Fibroblast of gingiva (primary cell): ENCODE measurements at places on chromosomes 16 and 17.

GRCh38 chr16:51388516-51388951 is 237.5 kb upstream of the SALL1 start:
- DNase-seq = peak; percentile 4

- DNase-seq = no peak
Observed at GRCh38 chr16:12268606-12269005, 292.1 kb downstream of the SNX29 start.

DNA sequence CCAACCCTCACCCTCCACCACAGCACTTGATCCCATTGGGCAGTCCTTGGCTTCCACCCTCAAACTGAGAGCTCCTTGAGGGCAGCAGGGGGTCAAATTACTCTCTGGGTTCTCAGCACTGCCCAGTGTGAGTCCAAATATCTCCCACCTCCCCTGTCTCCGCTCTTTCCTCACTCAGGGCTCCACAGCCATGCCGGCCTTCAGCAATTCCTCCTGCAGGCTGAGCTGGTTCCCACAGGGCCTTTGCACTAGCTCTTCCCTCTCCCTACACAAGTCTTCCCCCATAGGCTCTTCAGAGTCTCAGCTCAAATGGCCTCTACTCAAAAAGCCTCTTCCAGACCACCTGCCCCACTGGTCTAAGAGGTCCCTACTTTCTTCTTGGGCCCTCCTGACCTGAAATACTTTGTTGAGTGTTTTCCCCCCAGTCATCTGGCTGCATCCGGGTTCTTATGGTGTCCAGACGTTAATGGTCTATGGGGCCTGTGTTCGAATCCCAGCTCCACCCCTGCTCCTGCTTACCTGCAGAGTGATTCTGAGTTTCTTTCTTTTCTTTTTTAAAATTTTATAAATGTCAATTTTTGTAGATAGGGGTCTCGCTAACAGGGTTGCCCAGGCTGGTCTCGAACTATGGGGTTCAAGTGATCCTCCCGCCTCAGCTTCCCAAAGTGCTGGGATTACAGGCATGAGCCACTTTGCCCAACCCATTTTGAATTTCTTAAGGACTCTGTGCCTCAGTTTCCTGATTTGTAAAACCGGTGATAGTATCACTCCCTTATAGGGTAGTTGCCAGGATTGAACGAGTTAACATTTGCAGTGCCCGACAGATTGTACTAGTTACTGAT is 973 bp upstream of the IL4R start:
- DNase-seq = no peak

GRCh38 chr16:17784073-17784472 is 313.3 kb upstream of the XYLT1 start:
- DNase-seq = no peak

- DNase-seq = peak; percentile 28
Observed at GRCh38 chr16:67207249-67208091, 8.5 kb downstream of the ELMO3 start.

DNA sequence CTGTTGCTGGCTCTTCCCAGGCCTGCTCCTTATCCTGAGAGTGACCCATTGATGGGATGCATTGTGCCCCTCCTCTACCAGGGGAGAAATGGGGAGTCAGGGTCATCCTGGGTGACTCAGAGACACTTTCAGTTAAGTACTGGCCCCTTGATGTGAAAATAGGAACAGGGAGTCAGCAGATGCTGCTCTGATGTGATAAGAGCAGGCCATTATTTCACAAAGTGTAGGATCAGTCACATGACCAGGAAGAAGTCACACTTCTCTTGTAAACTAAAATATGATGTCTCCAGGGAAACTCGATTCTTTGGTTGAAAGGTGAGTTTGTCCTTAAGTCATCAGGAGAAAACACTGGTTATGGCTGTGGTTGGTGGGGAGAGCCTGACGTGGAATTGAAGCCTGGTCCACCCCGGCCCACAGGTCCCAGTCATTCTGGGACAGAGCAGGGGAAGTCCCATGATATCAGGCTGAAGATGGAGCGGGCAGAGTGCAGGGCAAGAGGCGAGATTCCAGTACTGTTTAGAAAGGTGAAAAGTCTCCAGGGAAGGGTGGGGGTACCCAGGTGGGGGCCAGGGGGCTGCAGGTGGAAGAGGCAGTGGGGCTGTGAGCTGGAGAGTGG is 88.6 kb upstream of the NLRP1 start:
- DNase-seq = no peak

- DNase-seq = no peak
Observed at GRCh38 chr16:58094026-58094425, 35.2 kb downstream of the CFAP20 start.

DNA sequence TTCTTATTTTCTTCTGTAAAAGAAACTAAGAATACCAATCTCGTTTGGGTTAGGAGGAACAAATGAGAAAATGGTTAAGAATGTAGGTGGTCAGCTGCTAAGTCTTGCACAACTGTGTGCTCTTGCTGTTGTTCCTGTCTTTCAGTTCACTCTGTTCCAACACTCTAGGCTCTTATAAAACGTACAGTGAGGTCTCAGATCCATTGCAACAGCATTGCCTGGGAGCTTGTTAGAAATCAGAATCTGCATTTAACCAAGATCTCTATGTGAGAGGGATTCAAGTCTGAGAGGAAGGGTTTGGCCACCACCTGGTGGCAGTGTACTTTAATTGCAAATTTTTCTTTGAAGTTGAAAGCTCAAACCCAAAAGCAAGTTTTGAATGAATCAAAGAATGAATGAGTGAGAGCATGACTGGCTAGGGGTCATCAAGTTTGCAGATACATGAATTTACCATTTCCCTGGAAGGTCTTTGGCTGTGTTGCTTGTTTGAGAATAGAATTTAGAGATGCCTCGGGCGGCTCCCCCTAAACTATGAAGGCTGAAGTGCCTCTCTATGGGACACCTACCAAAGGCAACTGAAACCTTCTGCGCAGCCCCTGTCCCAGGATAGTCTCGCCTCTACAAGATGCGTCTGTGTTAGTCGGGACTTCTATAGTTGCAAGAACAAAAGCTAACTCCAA is 2.5 kb downstream of the ALOX15B start:
- DNase-seq = peak; percentile 83

DNA sequence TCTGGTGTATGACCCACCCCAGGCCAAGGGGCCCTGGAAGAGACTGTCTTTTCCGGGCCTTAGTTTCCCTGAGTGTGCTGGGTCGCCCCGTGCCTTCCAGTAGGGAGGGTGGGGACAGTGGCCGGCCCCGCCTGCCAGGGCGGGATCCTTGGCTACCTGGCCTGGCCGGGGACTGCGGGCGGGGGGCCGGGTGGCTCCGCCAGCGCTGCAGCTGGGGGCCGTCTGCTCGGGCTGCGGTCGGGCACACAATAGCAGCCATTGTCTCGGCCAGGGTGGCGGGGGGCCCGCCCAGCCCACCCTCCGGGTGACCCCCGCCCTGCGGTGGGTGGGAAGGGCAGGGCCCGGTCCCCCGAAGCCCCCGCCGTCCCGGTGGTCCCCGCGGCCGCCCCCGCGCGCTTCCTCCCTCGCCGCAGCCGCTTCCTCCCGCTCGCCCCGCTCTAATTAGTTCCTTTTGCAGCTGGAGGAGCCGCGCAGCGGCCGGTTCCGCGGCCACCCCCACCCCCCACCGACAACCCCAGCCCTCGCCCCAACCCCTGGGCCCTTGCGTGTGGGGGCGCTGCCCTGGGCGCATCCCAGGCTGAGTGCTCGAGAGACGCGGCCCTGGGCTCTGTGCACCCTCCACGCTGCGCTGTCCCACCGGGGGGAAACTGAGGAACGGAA is 11.6 kb downstream of the GLIS2 start:
- no peak for DNase-seq

DNA sequence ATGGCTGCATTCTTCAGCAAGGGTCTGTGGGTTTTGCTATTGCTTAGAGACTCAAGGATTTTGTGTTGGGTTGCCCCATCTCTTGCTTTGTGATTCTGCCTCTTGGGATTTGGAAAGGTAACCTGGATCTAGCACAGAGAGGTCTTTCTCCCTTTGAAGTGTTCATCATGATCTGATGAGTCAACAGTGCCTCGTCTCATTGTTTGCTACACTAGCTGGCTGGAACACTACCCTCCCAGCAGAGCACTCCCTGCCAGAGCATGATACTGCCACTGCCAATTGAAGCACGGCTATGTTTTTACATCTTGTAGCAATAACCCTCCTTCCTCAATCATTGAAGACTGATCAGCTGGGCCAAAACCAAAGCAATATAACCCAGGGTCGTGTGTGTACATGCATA is 361.0 kb downstream of the CDH13 start:
- DNase-seq = no peak

DNA sequence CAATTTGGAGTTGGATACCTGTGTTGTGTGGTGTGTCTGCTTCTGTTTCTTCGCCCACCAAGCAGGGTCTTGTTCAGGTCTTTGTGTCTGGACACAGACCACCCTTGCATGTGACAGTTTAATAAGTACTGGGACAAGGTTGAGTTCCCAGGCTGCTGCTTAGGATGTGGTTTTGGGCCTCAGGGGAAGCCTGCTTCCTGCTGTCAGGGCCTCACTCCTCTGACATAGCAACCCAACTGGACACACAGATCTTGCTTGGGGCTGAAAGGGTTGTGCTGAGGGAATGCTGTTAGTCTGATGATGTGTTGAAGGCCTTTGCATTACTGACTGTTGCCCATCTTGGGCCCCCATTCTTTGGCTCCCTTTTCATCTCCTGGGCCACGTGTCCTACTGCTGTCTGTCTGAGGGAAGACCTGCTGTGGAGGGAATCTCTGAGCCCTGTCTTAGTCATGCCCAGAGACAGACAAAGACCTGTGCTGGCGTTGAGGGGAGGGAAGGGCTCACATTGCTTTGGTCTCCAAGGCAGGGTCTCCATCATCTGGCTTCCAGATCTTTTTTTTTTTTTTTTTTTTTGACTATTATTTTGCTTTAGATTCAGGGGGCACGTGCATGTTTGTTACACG is 4.7 kb upstream of the TGFB1I1 start:
- no peak for DNase-seq

- DNase-seq = no peak
Observed at GRCh38 chr17:56740481-56740880, 93.2 kb downstream of the C17orf67 start.

DNA sequence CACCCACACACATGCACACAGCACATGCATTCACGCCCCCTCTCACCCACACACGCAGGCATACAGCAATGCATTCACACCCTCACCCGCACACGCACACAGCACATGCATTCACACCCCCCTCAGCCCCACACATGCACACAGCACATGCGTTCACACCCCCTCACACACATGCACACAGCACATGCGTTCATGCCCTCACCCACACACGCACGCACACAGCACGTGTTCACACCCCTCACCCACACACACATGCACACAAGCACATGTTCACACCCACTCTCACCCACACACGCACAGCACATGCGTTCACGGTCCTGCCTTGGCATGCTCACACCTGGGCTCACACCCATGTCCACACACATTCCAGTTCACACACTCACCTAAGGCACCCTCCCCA is 64.2 kb downstream of the ENGASE start:
- no peak for DNase-seq

GRCh38 chr16:75267631-75268264 is 16.3 kb upstream of the BCAR1 start:
- no peak for DNase-seq

GRCh38 chr16:1135459-1135825 is 17.5 kb upstream of the CACNA1H start:
- no peak for DNase-seq

- no peak for DNase-seq
Observed at GRCh38 chr17:57559226-57559625, 185.9 kb downstream of the CCDC182 start.

- peak; percentile 66 for DNase-seq
Observed at GRCh38 chr17:40312131-40312731, 3.3 kb downstream of the RARA start.

- peak; percentile 95 for DNase-seq
Observed at GRCh38 chr16:69917739-69918138, 33.4 kb upstream of the CLEC18A start.

DNA sequence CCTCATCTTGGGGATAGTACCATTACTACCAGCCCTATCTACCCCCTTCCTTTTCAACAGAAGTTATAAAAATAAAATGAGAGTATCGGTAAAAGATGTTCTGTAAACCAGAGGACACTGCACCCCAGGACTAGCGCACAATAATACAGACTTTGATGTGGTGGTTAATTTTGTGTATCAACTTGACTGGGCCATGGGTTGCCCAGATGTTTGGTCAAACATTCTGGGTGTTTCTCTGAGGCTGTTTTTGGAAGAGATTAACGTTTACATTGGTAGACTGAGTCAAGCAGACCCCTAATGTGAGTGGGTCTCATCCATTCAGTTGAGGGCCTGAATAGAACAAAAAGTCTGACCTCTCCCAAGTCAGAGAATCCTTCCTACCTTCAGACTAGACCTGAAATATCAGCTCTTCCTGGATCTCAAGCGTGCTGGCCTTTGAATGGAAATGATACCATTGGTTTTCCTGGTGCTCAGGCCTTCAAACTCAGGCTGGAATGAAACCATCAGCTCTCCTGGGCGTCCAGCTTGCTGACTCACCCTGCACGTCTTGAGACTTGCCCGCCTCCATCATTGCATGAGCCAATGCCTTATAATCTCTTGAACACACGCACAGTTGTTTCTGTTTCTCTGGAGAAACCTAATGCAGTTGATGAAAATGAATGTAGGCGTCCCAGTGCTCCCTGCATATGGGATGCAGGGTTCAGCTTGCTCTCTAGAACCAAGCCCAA is 10.1 kb downstream of the MRM1 start:
- peak; percentile 71 for DNase-seq

DNA sequence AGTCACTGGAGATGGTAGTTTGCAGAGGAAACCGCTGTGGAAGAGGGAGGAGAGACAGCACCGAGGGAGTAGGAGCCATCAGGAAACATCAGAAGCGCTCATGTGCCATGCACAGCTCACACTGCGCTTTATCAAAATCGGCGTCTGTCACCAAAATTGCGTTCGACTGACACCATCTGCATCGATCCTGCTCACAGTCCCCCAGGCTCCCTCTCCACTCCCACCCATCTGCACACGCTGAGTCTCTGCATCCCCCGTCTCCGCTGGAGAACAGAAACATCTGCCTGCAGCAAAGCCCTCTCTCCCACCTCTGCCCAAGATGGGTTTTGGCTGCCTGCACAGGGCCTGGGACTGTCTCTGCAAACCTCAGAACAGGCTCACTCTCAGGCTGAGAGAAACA is 187.5 kb upstream of the RPL38 start:
- no peak for DNase-seq

DNA sequence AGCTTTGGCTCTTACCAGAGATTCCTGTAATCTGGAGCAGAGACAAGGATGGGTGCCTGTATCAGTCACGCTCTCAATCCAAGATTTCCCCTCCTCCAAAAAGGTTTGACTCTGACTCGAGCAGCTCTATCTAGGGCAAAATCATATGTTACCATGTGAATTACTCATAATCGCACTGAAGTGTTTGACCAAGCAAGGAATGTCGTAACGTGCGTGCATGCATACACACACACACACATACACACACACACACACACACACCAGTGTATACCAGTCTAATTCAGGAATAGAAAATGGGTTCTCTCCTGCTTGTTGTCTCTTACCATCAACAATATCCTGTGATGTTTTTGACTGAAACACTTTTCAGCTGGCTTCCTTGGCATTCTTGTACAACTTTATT is 835.1 kb downstream of the KCNJ2 start:
- no peak for DNase-seq

- peak; percentile 5 for DNase-seq
Observed at GRCh38 chr16:19014461-19014860, 30.7 kb downstream of the TMC7 start.
